ENCODE measurements at places on chromosomes 1 and 21. TPM values are rescaled to one million over a fixed set of nuclear protein-coding genes. Genes with fewer than 3 reads are reported as not detected.
A peak's percentile ranks its signal among the peaks of the same experiment; 100 is the strongest.

Gene TMPRSS3
- 9.2 TPM for total RNA-seq

Gene PTPN14
- total RNA-seq: 30.4 TPM

Gene FMOD
- 92.4 TPM for total RNA-seq

Gene GBP2
- 53.0 TPM for total RNA-seq

Gene DYRK1A
- total RNA-seq: 138 TPM

Gene MPZ
- 1.3 TPM for total RNA-seq

Gene DONSON
- 10.1 TPM for total RNA-seq

Gene HCRTR1
- not detected for total RNA-seq

Gene SPTA1
- 0.33 TPM for total RNA-seq

Gene ATAD3B
- total RNA-seq: 22.4 TPM

Gene FMO5
- total RNA-seq: 32.6 TPM

Gene PPFIA4
- total RNA-seq: 0.80 TPM

DNA sequence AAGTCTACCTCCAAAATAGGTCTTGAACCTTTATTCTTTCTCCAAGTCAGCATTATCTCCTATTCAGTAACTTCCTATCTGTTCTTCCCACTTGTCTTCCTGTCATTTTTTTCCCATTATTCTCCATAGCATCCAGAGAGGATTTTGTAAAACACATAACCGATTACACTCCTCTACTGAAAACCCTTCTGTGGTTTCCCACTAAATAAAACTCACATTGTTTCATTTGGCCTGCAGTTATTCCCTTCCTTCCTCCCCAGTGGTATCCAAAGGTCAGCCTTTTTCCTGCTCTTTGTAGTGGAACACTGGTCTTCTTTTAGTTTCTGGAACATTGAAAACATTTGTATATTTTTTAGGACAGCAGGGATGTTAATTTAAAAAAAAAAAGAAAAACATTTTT, 266.0 kb downstream of the GPR52 start:
- H3K27me3 ChIP-seq: no peaks in the 10 kb centered on the region
- H3K27ac ChIP-seq: peak overlapping the region; percentile 32
- no peaks in the 10 kb centered on the region for H3K4me1 ChIP-seq
- DNase-seq: no peak

DNA sequence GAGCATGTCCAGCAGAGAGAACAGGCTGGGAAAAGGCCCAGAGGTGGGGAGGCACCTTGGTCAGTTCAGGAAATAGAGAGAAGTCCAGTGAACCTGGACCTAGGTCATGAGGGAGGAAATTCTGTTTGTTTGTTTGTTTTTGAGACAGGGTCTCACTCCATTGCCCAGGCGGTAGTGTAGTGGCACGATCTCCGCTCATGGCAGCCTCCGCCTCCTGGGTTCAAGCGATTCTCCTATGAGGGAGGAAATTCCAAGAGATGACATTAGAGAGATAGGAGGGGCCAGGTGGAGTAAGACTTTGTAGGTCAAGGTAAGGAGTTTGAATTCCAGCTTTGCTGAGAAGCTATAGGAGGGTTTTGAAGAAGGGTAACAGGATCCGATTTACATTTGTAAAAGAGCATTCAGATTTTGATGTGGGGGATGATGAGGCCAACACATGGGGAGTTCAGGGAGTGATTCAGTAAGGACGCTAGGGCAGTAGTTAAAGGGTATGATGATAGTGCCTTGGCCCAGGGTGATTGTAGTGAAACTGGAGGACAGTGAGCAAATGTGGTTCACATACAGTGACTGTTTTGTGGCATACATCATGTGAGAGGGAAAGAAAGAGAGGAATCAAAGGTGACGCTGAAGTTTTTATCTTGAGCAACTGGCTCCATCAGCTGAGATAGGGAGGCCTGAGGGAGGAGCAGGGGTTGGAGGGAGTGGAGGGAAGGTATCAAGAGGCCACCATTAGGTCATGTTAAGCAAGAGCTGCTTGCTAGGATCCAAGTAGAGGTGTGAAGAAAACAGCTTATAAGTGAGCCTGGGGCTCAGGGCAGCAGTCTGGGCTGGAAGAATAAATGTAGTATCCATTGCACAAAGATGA, 8.3 kb upstream of the TRABD2B start:
- no peaks in the 10 kb centered on the region for H3K4me1 ChIP-seq
- no peaks in the 10 kb centered on the region for H3K36me3 ChIP-seq
- H3K27ac ChIP-seq: no peak overlapping the region
- H3K27me3 ChIP-seq: no peaks in the 10 kb centered on the region

GRCh38 chr1:205318231-205318991, 3.1 kb downstream of the NUAK2 start:
- DNase-seq: no peak
- no peak overlapping the region for H3K4me3 ChIP-seq
- H3K4me1 ChIP-seq: peaks cover 19% of the 10 kb centered on the region

DNA sequence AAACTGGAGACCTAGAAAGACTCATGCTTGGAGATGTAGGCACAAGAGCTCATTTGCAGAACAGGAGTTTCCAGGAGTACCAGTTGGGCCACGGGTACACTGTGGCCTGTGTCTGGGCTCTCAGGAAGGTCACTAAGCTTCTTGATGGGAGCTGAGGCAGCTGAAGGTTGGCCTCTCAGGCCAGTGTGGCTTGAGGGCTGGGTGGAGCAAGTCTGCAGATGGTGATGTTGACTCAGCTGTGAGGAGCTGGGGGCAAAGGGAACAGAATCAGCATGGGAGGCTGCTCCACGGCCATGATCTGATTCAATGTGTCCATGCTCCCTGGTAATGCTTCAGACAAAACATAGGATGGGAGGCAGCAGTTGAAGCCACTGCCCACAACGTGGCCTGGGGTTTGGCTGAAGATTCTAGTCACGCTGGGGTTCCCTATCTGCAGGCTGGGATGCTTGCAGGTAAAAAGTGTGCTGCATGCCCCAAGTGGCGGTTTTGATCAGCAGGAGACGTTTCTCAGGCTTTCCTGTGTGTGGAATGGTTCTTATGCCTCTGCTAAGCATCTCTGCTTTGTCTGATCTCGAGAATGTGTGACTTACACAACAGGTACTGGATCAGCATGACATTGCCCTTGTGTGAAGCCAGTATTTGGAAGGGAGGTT, 15.4 kb upstream of the TENT5C start:
- H3K4me1 ChIP-seq: peaks cover 12% of the 10 kb centered on the region
- no peaks in the 10 kb centered on the region for H3K27me3 ChIP-seq
- peak overlapping the region; percentile 80 for H3K27ac ChIP-seq
- H3K36me3 ChIP-seq: no peaks in the 10 kb centered on the region
- no peak overlapping the region for H3K4me3 ChIP-seq

DNA sequence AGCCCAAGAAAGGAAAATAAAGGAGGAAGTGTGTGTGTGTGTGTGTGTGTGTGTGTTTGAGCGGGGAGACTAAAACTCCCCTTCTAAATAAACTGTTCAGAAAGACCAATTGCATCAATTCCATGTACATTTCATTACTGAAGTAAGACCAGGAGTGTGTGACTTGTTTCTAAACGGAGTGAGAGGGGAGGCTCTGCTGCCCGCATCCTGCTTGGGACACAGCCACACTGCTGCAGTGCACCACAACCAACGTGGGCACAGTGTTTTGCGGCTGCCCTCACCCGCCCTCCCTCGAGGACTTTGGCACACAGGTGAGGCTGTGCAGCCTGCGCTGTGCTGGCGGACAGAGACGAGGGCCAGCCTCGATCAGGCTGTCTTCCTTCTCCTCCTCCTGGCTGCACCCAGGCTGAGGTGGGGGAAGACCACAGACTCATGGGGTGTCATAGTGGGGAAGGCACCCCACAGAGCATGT, 31.0 kb upstream of the H6PD start:
- no peaks in the 10 kb centered on the region for H3K27me3 ChIP-seq
- H3K4me3 ChIP-seq: no peak overlapping the region
- DNase-seq: no peak
- no peaks in the 10 kb centered on the region for H3K36me3 ChIP-seq

DNA sequence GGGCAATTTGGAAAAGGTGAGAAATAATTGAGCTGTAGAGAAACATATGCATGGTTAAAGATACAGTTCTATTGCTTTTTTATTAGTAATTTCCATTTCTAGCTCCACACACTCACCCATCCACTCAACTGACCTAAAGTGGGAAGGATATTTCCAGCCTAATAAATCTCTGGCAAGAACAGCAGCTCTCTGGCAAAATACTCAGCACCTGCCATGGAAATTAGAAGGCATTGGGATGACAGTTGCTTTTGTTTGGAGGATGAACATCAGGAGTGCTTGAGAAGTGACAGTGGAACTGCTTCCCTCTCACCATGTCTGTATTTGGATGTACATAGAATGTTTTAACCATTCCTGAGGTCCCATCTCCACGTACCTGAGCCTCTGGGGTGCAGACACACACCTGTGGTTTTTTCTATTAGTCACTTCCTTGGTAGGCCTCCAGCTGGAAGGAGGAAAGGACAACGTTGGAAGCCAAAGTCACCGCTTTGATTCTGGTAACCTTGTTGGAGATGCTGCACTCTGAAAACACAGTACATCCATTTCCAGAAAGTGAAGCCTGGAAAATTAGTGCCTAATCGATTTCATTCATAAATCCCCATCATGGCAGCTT, 62.3 kb upstream of the RUNX1 start:
- DNase-seq: peak; percentile 49
- peak overlapping the region; percentile 3 for H3K27ac ChIP-seq
- no peaks in the 10 kb centered on the region for H3K27me3 ChIP-seq

DNA sequence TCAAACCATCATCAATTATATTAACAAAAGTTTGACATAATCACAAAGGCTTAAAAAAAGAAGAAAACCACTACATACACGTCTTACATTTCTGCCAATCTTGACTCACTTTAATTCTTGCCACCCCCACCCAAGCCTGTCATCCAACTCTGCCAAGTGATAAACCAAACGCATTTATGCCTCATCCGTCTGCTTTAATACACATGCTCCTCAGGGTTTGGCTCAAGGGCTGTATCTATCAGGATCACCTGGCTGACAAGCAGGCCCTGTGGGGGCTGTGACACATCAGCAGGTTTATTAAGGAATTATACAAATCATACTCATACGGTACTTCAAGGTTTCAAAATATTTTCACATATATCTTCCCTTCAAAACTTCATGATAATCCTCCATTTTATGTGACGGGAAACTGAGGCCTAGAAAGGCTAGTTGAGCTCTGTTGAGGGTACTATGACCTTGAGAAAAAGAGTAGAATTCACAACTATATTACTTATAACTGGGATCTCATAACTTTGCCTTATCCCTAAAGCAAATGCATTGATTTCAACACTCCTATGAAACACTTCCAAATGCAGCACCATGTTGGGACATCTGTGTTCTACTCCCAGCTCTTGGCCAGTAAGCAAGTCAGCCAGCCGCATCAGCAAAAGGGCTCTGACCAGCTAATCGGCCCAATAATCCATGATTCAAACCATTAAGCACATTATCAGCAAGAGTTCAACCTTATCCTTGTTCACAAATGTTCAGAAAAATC, 8.7 kb downstream of the SORT1 start:
- H3K4me1 ChIP-seq: no peaks in the 10 kb centered on the region
- no peak for DNase-seq

DNA sequence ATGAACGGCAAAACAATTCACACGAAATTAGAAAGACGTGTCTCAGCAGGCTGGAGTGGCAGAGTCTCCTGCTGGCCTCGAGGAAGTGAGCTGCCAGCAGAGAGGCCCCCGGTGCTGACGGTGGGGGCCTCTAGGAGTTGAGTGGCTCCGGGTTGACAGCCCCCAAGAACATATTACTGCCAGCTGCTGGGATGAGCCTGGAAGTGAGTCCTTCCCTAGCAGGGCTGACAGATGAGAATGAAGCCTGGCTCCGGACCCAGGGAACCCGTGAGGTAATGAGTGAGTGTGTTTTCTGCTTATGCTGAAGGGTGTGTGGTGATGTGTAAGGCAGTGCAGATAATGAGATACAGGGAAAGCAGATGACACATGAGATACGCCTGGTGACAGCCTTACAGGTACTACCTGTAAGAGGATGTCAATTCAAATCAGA, 23.5 kb upstream of the LRRC47 start:
- H3K27ac ChIP-seq: no peak overlapping the region
- DNase-seq: no peak
- no peaks in the 10 kb centered on the region for H3K4me1 ChIP-seq

DNA sequence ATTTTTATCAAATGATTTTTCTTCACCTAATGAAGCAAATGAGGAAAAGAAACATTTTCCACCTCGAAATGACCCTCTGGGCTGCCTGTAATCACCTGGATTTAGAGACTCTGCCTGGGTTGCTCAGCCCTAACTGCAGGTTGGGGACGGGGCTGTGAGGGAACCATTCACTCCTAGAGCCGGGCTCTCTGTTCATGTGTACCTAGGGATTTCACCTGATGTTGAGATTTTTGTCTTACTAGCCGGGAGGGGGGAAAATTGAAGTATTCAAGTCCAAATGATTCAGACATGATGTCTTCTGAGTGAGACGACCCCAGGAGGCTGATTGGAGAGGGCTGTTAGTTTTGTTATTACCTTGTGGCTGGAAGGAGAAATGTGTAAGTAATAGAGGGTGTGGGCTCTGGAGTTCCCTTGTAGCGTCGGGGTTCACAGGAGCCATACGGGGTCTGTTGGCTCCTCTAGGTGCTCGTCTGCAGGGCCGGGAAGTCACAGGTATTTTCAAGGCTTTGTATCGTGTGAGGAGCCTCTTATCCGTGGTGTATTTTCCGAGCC, 42.3 kb upstream of the PWP2 start:
- H3K27ac ChIP-seq: no peak overlapping the region
- no peaks in the 10 kb centered on the region for H3K36me3 ChIP-seq
- H3K4me1 ChIP-seq: no peaks in the 10 kb centered on the region
- H3K4me3 ChIP-seq: no peak overlapping the region

DNA sequence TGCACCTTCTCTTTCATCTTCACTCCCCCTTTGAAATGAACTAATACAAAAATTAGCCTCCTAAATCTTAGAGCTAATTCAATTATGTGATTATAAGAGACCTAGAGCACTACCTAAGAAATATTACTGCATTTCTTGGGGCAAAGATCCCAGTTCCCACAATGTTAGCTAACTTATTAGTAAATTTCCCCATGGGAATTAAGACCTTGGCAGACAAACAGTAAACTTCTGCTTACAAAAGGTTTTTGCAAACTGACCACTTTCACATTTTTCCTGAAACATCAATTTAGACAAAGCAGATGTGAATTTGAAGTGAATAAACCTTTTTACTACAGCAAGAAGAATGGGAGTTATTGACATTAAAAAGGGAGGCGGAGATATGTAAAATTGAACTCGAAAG, 34.6 kb upstream of the LHX8 start:
- H3K4me3 ChIP-seq: no peak overlapping the region
- DNase-seq: no peak
- no peaks in the 10 kb centered on the region for H3K4me1 ChIP-seq
- no peaks in the 10 kb centered on the region for H3K27me3 ChIP-seq

DNA sequence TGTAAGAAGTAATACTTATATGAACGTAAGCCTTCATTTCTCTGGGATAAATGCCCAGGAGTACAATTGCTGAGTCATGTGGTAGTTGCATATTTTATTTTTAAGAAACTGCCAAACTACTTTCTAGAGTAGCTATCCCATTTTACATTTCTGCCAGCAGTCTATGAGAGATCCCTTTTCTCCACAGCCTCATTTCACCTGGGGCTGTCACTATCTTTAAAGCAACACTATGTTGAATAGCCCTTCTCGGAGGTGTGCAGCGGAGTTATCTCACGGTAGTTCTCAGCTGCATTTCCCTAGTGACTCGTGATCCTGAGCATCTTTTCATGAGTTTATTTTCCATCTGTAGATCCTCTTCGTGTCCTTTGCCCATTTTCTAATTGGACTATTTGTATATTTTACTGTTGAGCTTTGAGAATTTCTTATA, 93.4 kb downstream of the ADARB1 start:
- no peak overlapping the region for H3K27ac ChIP-seq
- DNase-seq: no peak
- peaks cover 9% of the 10 kb centered on the region for H3K4me1 ChIP-seq
- H3K4me3 ChIP-seq: no peak overlapping the region
- H3K36me3 ChIP-seq: no peaks in the 10 kb centered on the region
- H3K27me3 ChIP-seq: no peaks in the 10 kb centered on the region
